Smooth muscle cell of trachea (primary cell): ENCODE measurements at places on chromosomes 5 and 9. TPM values are rescaled to one million over a fixed set of nuclear protein-coding genes. Genes with fewer than 3 reads are reported as not detected.

NDUFS4 gene
- total RNA-seq, result 69.0 and 151 TPM in 2 replicates

PROB1 gene
- total RNA-seq, result 1.2 and 2.6 TPM in 2 replicates

ANKRD18B gene
- total RNA-seq, result 0.87 and 2.6 TPM in 2 replicates

C5orf34 gene
- total RNA-seq, result 1.3 and 6.3 TPM in 2 replicates

GABRA6 gene
- not detected in 2 replicates for total RNA-seq

SLC24A2 gene
- not detected in 2 replicates for total RNA-seq

CYSRT1 gene
- total RNA-seq, result 0.44 and 1.7 TPM in 2 replicates

PCDHGA9 gene
- total RNA-seq, result 7.4 and 8.0 TPM in 2 replicates

ARSK gene
- 11.7 and 12.7 TPM in 2 replicates for total RNA-seq

FBP2 gene
- not detected in 2 replicates for total RNA-seq

JAKMIP2 gene
- 0.50 and 2.6 TPM in 2 replicates for total RNA-seq

KIF2A gene
- 55.9 and 71.3 TPM in 2 replicates for total RNA-seq

C1QTNF3 gene
- total RNA-seq, result 0.99 and 1.5 TPM in 2 replicates

GBGT1 gene
- total RNA-seq, result 3.1 and 5.6 TPM in 2 replicates

QSOX2 gene
- 12.2 and 18.9 TPM in 2 replicates for total RNA-seq

NR6A1 gene
- total RNA-seq, result 0.44 and 0.66 TPM in 2 replicates

SKP1 gene
- 336 and 360 TPM in 2 replicates for total RNA-seq

B4GALT1 gene
- 31.1 and 32.3 TPM in 2 replicates for total RNA-seq

REEP5 gene
- 36.8 and 79.7 TPM in 2 replicates for total RNA-seq

NEUROG1 gene
- total RNA-seq, result not detected in 2 replicates

C9orf153 gene
- total RNA-seq, result 0.15 and 0.50 TPM in 2 replicates

TAS2R1 gene
- total RNA-seq, result not detected in 2 replicates

ADAMTS13 gene
- 2.2 and 6.0 TPM in 2 replicates for total RNA-seq

LOX gene
- total RNA-seq, result 53.8 and 66.2 TPM in 2 replicates

NDUFA8 gene
- total RNA-seq, result 29.3 and 40.9 TPM in 2 replicates

CCNJL gene
- 0.15 and 0.17 TPM in 2 replicates for total RNA-seq

SWI5 gene
- total RNA-seq, result 44.3 and 46.5 TPM in 2 replicates

OR1Q1 gene
- not detected in 2 replicates for total RNA-seq

RASEF gene
- total RNA-seq, result 0.44 and 0.50 TPM in 2 replicates

INSL4 gene
- total RNA-seq, result not detected in 2 replicates

TIMD4 gene
- not detected in 2 replicates for total RNA-seq

C5orf52 gene
- not detected in 2 replicates for total RNA-seq

PCDHA4 gene
- total RNA-seq, result 0.29 and 0.33 TPM in 2 replicates

EPB41L4A gene
- total RNA-seq, result 0.29 and 0.33 TPM in 2 replicates

GNE gene
- 26.6 and 42.3 TPM in 2 replicates for total RNA-seq

LRRTM2 gene
- total RNA-seq, result 2.2 and 2.6 TPM in 2 replicates

OSTF1 gene
- total RNA-seq, result 40.0 and 54.1 TPM in 2 replicates

POU5F2 gene
- 0.99 and 1.9 TPM in 2 replicates for total RNA-seq

PPP6C gene
- 12.1 and 15.6 TPM in 2 replicates for total RNA-seq

CKS2 gene
- 45.5 and 242 TPM in 2 replicates for total RNA-seq

KCNV2 gene
- not detected in 2 replicates for total RNA-seq

PPP1R2B gene
- total RNA-seq, result under 0.01 and 0.15 TPM in 2 replicates

NPM1 gene
- total RNA-seq, result 947 and 1,888 TPM in 2 replicates

PLCXD3 gene
- total RNA-seq, result under 0.01 and 0.58 TPM in 2 replicates
